Nasal cavity respiratory epithelium epithelial cell of viscerocranial mucosa (primary cell): ENCODE measurements at places on chromosomes 13 and 19. TPM values are rescaled to one million over a fixed set of nuclear protein-coding genes. Genes with fewer than 3 reads are reported as not detected.

Gene PSG3
- not detected in 2 replicates for total RNA-seq

Gene MKNK2
- 430 and 865 TPM in 2 replicates for total RNA-seq

Gene KLK15
- not detected in 2 replicates for total RNA-seq

Gene RDH8
- not detected in 2 replicates for total RNA-seq

Gene DACH1
- not detected in 2 replicates for total RNA-seq

Gene C19orf81
- 0.68 TPM in 1 of 2 replicates, not detected in the other for total RNA-seq

Gene GPC6
- 0.34 and 20.2 TPM in 2 replicates for total RNA-seq
